ENCODE measurements at places on chromosomes 6 and 20.

DNA sequence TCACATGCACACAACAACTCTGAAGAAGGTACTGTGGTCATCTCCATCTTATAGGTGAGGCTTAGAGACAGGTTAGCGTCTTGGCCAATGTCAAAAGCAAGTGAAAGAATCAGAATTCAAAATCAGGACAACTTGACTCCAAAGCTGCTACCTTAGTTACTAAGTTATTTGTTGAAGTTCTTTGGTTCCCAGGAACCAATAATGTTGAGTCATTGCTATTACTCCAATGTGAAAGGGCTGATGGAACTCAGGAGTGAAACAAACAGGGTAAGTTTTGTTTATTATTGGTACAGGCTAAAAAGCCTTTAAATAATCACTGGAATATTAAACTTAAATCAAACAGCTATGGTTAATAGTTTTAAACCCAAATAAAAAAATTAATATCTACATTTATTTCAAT, 111.1 kb downstream of the PDSS2 start:
- DNase-seq = no peak

GRCh38 chr6:42315991-42316970, 98.6 kb upstream of the MRPS10 start:
- no peak for DNase-seq

DNA sequence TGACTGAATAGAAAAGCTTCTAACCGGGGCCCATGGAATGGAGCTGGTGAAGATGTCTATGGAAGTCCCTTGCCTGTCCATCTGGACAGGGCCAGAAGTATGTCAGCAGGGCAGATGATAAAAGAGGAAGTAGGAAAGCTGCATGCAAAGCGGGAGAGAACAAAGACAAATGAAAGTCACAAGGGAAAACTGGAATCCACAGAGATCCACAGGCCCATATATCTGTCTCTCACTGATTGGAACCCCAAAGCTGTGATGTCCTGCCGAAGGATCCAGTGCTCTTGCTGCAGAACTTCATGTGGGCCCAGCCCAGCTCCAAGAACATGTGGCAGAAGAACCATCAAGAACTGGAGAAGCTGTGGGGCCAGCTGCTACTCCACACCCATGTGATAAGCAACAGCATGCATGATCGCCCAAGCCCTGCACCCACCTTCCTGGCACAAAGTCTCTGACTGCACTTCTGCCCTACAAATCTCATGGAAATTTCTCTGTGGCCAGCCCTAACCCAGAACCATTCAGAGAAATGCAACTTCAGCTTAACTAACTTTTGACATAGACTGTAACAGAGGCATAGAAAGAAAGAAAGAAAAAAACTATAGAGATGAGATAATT, 716.0 kb downstream of the KIF16B start:
- DNase-seq = no peak

GRCh38 chr20:57199656-57200405, 66.6 kb downstream of the BMP7 start:
- DNase-seq = no peak

GRCh38 chr20:36836591-36837269, 39.2 kb upstream of the TLDC2 start:
- no peak for DNase-seq

GRCh38 chr6:170208182-170208601, 82.7 kb downstream of the DLL1 start:
- DNase-seq = peak; percentile 25

DNA sequence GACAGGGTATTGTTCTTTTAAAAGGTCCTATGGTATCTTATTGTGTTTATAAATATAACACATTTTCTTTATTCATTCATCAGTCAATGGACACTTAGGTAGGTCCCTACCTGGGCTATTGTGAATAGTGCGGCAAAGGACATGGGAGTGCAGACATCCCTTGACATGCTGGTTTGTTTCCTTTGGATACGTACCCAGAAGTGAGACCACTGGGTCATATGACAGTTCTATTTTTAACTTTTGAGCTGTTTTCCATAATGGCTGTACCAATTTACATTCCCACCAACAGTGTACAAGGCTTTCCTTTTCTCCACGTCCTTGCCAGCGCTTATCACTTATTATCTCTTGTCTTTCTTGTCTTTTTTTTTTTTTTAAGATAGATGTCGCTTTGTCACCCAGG, 627.5 kb downstream of the PRKN start:
- no peak for DNase-seq

DNA sequence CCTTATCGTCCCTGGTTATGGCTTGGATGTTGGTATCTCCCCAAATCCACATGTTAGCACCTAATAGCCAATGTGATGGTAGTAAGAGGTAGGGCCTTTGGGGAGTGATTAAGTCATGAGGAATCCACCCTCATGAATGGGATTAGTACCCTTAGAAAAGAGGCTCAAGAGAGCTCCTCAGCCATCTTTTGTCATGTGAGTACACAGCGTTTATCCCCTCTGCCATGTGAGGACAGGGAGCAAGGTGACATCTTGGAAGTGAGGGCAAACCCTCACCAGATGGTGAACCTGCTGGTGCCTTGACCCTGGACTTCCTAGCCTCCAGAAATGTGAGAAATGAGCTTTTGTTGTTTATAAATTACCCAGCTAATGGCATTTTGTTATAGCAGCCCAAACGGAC, 16.1 kb upstream of the SIRPB2 start:
- DNase-seq = no peak

Measured in vagina (tissue), 2 donors.